Stimulated activated effector memory CD8-positive, alpha-beta T cell treated with anti-CD3 and anti-CD28 coated beads, Interleukin-12 subunit alpha, Interleukin-12 subunit beta, amount 100 ng/mL, for 72 hours (primary cell): ENCODE measurements at places on chromosomes 6 and 20.

- DNase-seq, result no peak
Observed at GRCh38 chr20:44301285-44301684, 9.7 kb downstream of the FITM2 start.

DNA sequence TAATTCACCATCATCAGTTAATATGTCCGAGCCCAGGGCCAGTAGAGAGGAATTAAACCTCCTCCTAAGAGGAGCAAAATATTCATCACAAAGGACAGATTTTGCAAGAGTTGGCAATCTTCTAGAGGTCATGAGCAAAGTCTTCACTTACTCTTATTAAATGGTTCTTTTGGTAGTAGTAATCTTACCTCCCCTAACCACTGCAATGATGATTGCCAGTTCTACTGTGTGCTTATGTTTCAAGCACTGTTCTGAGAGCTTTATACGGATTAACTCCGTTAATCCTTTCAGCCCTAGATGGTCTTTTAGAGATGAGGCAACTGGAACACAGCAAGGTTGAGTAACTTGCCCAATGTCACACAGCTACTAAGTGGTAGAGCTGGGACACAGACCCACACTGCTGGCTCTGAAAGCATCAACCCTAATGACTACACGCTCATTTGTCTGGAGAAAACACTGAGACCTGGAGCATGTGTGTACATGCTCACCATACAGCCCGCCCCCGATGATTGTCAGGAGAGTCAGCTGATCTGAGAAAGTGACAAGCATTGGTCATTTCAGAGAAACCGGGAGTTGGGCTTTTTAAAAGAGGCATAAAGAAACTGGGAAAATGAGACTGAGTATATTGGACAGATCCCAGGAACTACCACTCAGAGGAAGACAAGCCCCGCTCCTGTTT is 276.0 kb downstream of the NRN1 start:
- DNase-seq, result no peak

DNA sequence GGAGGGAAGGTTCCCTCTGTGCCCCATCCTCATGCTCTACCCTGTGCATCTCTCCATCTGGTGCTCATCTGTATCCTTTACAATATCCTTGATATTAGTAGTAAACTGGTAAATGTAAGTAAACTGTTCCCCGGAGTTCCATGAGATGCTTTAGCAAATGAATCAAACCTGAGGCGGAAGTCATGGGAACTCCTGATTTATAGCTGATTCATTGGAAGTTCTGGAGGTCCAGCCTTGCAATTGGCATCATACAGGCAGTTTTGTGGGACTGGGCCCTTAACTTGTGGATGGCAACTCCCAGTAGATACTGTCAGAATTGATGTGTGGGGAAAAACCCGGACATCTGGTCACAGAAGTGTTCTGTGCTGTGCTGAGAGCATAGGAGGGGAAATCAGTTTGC is 11.2 kb upstream of the SLC22A2 start:
- no peak for DNase-seq

GRCh38 chr20:59560588-59561227 is 43.6 kb upstream of the PHACTR3 start:
- no peak for DNase-seq

DNA sequence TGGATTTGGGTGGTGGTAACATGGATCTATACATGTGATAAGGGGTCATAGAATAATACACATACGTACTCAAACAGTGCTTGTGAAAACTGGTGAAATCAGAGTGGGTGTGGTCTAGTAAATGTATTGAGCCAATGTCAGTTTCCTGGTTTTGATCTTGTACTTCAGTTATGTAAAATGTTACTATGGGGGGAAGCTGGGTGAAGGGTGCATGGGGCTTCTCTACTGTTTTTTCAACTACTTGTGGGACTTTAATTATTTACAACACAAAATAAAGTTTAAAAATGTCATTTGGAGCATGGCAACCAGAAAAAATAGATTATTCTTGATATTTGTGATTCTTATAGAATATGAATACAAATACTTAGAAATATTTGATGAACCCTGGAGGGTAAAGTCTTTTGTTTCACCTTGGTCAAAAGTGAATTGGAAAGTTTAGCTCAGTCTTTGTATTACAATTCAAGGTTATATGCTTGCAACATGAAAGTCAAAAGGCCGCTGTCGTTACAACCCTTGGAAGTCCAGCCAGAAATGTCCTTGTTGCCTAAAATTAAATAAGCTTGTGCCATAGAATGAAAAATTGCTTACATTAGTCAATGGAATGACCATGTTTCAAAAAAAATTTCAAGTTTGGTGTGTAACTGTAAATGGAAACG is 74.1 kb downstream of the TXNDC5 start:
- DNase-seq, result no peak

- no peak for DNase-seq
Observed at GRCh38 chr6:125810445-125810844, 19.7 kb downstream of the NCOA7 start.

DNA sequence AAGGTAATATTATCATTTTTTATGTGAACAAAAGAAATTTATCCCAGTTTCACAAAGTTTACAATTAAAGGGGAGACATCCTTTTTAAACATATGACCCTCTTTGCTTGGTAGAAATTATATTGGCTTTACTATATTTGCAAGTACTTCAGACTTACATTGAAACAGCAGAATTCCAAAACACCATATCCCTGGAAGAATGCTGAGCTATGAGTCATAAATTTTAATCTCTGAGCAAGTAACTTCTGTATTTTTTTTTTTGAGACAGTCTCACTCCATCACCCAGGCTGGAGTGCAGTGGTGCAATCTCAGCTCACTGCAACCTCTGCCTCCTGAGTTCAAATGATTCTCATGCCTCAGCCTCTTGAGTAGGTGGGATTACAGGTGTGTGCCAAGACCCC is 240.4 kb downstream of the TBC1D32 start:
- DNase-seq, result no peak

- no peak for DNase-seq
Observed at GRCh38 chr6:125512621-125513020, 210.9 kb upstream of the HDDC2 start.

GRCh38 chr6:31588871-31589650 is 3.0 kb downstream of the LST1 start:
- DNase-seq, result no peak

DNA sequence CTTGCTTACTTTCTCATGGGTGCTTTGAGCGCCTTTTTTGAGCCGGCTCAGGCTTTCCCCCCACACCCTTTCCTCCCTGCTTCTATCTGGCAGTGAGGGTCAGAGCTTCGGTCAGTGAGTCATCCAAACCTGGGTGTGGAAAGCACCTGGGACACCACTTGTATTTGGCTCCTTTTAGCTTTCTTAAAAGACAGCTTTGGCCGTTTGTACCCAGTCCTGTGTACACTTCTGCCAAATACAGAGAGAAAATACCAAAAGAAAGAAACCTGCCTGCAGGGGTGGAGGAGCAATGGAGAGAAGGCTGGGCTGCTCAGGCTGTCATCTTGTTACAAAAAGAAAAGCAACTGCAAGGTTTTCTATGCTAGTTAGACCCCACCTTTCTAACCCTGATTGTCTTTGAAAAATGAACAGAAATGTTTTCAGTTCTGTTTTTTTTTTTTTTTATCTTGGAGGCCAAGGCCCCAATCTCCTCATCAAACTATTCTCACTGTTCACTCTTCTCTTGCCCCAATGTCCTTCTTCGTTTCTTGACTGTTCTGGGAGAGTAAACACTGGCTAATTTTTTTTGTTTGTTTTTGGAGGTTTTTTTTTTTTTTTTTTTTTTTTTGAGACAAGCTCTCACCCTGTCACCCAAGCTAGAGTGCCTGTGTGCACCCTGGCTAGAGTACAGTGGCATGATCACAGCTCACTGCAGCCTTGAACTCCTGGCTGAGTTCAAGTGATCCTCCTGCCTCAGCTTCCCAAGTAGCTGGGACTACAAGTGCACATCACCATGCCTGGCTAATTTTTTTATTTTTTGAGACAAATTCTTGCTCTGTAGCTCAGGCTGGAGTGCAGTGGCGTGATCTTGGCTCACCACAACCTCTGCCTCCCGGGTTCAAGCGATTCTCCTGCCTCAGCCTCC is 76.4 kb downstream of the SSR1 start:
- no peak for DNase-seq

DNA sequence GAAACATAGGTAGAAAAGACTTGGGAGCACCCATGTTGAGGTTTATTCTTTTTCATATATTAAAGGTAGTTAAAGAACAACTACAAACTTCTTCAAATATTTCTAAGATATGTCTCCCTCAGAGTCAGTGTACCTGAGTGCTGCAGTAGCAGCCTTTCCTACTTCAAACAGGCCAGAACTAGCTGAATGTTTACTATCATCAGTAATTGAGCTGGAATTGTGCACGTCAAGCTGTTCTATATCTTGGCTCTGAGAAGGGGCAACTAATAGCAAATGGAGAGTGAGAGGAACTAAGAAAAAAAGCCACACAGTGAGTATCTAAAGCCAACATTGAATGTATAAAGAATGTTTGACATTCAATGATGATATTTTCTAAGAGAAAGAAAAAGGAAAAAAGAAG is 21.7 kb downstream of the MTCL3 start:
- no peak for DNase-seq

- no peak for DNase-seq
Observed at GRCh38 chr6:129146902-129147301, 264.0 kb downstream of the LAMA2 start.

DNA sequence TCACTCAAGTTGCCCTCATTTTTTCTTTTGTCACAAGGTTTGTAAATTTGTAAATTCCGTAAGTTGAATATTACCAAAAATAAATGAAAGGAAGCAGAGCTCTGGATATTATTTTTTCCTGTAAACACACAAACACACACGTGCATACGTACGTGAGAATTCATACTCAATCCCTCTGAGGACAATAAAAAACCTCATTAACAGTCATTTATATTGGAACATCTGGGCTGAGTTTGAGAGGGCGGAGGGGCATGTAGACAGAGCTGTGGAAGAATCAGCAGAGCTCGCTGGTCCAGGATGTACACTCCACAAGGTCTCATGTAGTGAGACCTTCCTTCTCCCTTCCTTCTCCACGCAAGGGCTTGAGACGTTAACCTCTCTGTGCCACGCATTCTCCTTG is 24.2 kb upstream of the DOK5 start:
- no peak for DNase-seq

- DNase-seq, result no peak
Observed at GRCh38 chr20:47638851-47639250, 137.2 kb downstream of the NCOA3 start.

GRCh38 chr20:60528141-60528540 is 569.9 kb downstream of the CDH26 start:
- DNase-seq, result no peak

- no peak for DNase-seq
Observed at GRCh38 chr20:19241440-19241839, 29.0 kb downstream of the SLC24A3 start.

DNA sequence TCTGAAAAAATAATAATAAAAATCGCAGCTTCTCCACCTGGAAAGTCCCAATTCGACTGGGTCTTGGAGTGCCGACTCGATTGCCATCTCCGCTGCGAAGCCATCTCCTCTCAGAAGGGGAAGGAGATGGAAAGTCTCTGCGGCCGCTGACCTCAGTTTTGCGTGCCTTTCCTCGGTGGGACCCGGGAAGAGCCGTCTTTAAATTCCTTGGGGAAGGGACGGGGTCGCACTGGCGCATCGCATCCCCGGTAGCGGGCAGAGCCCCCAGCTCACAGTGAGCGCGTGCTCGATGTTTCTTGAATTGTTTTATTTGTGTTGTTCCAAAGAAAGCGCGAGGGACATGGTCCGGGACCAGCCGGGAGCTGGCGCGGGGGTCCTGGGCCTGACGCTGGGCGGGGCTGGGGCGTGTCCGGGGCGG is 270 bp upstream of the TIAM2 start:
- DNase-seq, result no peak

DNA sequence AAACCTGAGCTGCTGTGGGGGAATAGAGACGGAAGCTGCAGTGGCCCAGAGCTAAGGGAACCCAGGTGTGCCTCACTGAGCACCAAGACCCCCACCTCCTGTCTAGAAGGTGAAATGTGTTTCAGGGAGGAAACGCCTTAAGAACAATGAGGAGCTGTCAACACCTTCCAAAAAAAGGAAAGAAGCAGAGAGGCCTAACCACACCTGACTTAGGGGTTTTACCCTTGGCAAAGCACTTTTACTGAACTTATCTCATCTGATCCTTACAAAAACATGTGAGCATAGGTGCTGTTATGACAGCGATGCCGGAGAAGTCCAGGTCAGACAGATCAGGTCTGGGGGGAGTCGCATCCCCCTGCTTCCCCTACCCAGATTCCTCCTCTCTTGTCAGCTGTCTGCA is 16.1 kb upstream of the CDKN1A start:
- DNase-seq, result no peak

DNA sequence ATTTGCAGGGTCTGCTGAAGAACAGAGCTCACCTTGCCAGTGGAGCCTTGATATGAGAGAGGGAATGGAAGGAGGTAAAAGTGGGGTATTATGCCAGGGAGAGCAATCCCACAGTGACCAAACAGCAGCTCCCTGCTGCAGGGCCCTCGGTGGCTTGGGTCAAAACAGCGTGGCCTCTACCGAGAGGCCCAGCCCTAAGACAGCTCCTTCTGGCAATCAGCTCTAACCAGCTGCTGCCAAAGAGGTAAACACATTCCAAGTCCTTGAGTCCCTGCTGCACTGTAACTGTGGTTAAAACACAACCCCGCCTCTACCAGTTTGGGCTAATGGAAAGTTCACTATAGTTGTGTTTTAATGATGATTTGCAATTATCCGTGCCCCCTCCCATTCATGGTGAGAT is 1.4 kb upstream of the DAAM2 start:
- DNase-seq, result no peak

- no peak for DNase-seq
Observed at GRCh38 chr6:15413466-15414234, 167.8 kb downstream of the JARID2 start.

GRCh38 chr6:164947164-164947563 is 362.2 kb downstream of the C6orf118 start:
- no peak for DNase-seq
